Fibroblast of lung (primary cell): ENCODE measurements at places on chromosomes 13 and 19. TPM values are rescaled to one million over a fixed set of nuclear protein-coding genes. Genes with fewer than 3 reads are reported as not detected.

Gene METTL21C
- total RNA-seq: 0.17 TPM in 1 of 2 replicates, not detected in the other

Gene GNA15
- not detected in 2 replicates for total RNA-seq

Gene NCR1
- not detected in 2 replicates for total RNA-seq

Gene CCL25
- total RNA-seq: not detected in 2 replicates

- peak; percentile 37 for DNase-seq
Observed at GRCh38 chr13:103351035-103351828, 285.0 kb upstream of the SLC10A2 start.

DNA sequence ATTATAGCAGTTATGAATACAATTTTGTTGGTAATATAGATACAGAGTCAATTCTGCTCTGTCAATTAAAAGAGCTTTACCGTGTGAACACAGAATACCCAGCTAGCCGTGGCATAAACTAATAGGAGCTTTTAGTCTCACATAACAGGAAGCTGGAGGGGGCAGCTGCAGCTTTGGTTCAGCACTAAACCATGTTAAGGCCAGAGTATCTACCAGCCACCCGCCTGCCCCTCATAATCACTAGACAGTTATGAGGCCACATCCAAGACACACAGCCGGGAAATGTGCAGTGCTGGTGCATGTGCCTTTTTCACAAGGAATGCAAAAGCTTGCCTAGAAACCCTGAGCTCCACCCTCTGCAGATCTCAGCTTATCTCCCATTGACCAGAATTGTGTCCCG lies 62.3 kb downstream of the SGCG start:
- no peak for DNase-seq

DNA sequence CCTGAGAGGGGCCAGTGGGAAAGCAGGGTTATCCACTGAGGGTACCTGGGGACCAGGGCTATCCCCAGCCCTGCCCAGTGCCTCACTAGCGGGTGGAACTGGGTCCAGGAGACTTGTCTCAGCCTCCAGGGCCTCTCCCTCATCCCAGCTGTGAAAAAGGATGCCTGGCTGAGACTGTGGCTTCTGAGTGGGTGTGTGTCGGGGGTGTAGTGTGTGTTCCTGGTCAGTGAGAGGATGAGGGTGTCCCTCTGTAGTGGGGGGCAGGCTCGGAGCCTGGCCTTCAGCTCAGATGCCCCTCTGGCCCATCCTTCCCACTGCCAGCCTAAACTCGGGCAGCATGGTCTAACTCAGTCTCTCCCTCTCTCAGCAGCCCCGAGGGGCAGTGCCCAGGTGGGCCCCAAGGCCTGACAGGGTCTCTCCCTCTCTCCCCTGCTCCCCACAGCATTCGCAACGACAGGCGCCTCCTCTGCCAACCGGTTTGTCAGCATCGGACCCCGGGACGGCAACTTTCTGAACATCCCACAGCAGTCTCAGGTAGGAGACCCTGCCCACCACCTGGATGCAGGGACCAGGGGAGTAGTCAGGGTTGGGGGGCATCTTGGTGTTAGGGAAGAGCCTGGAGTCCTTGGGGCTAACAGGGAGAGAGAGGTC lies 12.7 kb downstream of the LYL1 start:
- no peak for DNase-seq

- peak; percentile 88 for DNase-seq
Observed at GRCh38 chr19:13839130-13839937, 37.6 kb upstream of the NANOS3 start.
